Activated effector memory CD4-positive, alpha-beta T cell treated with Interleukin-2 at 50 U/mL for 16 hours (primary cell): ENCODE measurements at places on chromosomes 2 and 18.
A peak's percentile ranks its signal among the peaks of the same experiment; 100 is the strongest.

- no peak for DNase-seq
These were observed 130.2 kb upstream of the NXPH2 start for GRCh38 chr2:138910427-138910826.

DNA sequence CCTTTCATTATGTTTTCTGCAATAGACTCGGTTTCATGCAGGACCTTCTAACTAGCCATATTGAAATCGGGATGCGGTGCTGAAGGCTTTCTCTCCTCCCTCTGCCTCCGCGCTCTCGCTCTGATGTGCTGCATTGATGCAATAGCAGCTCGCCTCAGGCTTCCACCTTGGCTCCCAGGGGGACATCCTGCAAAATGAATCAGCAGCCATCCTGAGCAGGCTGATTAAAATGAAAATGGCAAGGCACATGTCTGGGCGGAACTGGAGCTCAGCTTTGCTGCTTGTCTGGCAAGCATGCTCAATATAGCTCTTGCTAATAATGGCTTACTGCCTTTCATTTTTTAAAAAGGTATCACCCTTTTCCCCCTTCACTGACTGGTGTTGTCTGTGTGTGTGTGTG is 806 bp upstream of the MYT1L start:
- DNase-seq = no peak

- DNase-seq = no peak
These were observed 876.3 kb downstream of the BCL11A start for GRCh38 chr2:59677158-59677557.

- DNase-seq = no peak
These were observed 92.5 kb downstream of the HAUS1 start for GRCh38 chr18:46196627-46197243.

- no peak for DNase-seq
These were observed 165.1 kb downstream of the DTNA start for GRCh38 chr18:34875150-34875549.

DNA sequence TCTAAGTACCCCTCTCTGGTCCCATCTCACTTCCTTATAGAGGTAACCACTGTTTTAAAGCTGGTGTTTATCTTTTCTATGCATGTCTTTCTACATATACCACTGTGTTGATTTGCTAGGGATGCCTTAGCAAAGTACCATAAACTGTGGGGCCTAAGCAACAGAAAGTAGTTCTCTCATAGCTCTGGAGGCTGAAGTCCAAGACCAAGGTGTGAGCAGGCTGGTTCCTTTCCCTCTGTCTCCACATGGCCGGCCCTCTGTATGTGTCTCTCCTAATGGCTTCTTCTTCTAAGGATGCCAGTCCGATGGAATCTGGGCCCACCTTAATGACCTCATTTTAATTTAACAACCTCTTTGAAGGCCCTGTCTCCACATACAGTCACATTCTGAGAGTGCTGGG is 40.8 kb upstream of the ROCK2 start:
- DNase-seq = no peak

DNA sequence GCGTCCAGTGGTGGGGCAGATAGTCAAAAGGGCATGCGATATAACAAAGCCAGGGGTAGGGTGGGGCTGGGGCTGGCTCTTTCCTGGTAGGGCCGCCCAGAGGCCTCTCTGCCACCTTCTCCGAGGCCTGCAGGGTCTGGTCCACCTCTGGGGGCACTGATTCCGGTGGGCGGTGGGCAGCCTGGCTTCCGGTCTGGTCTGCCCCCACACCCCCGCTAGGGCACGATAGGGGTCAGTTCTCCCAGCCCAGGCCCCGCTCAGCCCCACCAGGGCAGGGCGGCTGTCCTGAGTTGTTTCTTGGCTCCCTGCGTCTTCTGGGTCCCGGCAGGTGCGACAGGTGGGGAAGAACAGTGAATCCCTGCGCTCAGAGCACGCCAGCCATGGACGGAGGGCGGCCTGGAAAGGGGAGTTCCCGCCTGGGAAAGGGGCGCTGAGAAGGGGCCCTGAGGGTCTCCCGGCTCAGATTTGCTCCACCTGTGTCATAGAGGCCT is 707 bp upstream of the ERFE start:
- DNase-seq = no peak

DNA sequence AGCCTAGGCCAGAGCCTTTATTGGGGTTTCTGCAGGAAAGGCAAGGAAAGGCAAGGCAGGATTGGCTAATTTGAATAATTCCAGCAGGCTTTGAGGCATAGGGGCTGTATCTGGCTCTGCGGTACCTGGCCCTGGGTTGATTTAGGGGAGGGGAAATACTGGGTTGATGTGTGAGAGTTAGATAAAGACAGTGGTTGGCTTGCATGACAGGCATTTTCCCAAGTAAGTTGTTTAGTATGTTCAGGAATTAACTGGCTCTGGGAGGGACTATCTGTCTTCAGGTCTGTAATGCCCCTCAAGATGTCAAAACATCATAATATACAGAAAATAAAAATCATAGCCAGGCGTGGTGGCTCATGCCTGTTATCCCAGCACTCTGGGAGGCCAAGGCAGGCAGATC is 98.7 kb downstream of the UBR3 start:
- no peak for DNase-seq

DNA sequence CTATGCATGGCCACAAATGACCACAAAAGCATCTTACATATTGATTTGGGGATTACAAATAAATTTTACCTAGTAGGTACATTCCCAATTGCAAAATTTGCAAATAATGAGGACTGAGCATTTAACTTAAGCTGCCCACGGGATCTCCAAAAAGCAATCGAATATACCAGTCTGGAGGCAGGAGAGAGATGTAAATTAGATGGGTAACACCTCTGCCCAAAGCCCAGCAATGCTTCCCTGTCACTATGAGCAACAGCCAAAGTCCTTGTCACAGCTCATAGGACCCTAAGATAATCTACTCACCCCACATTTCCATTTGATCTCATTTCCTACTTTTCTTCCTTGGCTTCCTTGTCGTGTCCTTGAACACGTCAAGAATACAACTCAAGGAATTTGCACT is 172.2 kb downstream of the SUCLG1 start:
- DNase-seq = no peak

DNA sequence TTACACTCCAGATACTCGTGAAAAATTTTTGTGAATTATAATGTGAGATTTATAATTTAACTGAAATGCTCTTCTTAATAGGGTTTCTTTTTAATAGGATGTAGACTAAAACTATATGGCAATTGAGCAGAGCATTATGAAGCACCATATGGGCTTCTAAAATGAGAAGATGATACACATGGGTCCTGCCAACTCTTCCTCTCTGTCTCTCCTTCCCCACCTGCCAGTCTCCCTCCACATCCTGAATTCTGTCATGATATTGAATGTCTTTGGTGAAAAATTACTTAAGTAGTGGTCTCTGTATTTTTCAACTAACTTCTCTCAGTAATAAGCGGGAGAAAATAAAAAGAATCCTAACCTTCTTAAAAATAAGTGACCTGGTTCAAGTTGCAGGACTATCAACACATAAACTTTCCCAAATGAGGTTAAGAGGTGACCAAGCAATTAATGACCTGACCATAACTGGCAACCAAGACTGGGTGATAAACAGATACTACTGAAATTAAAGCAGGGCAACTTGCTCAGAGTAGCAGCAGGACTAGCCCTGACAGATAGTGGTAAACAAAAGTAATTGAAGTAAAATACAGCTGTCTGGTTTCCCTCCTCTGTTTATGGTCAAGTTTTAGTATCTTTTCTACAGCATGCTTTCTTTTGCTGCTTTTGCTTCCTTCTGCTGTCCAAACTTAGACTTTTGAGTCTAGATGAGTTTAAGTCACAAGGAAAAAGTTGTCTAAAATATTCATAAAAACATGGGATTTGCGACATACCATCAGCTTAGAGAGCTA is 117.1 kb upstream of the PDE1A start:
- no peak for DNase-seq

GRCh38 chr2:28129955-28130695 is 239.6 kb downstream of the BABAM2 start:
- DNase-seq = no peak

GRCh38 chr18:44733069-44733753 is 52.5 kb downstream of the SETBP1 start:
- no peak for DNase-seq

- DNase-seq = no peak
These were observed 28.4 kb downstream of the ITGA4 start for GRCh38 chr2:181485638-181485946.

DNA sequence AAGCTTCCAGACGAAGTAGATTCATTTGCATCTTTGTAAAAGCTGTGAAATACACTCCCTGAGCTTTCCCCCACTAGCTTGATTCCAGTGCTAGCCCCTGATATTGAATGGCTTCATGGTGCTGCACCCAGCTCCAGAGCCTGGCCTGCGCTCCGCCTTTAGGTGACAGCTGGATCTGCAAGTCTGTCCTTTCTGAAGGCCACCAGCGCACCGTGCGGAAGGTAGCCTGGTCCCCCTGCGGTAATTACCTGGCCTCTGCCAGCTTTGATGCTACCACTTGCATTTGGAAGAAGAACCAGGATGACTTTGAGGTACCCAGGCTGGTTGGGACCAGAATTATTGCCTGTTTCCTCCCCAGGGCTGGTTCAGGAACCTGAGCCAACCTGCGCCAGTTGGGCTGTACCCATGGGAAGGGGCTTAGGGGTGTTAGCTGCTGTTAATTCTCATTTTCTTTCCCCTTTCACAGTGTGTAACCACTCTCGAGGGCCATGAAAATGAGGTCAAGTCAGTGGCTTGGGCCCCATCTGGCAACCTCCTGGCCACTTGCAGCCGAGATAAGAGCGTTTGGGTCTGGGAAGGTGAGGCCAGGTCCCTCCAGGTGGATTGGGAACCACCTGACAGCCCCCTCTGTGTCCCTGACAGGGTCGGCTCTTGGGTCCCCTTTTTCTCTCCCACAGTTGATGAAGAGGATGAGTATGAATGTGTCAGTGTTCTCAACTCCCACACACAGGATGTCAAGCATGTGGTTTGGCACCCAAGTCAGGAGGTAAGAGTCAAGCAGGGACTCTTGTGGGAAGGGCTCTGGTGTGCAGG is 1.3 kb downstream of the CIAO1 start:
- peak; percentile 10 for DNase-seq

DNA sequence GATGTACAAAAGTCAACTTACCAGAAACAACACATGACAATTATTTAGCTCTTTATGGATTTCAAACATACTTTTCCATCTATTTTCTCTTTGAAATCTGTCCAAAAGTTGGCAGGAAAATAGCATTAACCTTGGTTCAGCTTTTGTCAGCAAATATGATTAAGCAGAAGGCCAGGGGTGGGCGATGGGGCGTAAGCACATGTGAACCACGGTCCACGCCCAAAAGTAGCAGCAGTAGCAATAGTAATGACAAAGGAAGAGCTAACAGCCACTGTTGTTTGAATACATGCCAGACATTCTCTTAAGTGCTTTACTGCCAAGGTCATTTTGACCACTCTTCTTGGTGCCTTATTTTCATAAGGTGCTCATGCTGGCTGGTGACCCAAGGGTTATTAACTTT is 73.5 kb downstream of the ANTXR1 start:
- no peak for DNase-seq

GRCh38 chr2:30226144-30227032 is 4.9 kb upstream of the LBH start:
- no peak for DNase-seq
